ENCODE measurements at places on chromosomes 6 and 20. TPM values are rescaled to one million over a fixed set of nuclear protein-coding genes. Genes with fewer than 3 reads are reported as not detected.

C6orf132 gene
- total RNA-seq, result 2.0 TPM

PLG gene
- not detected for total RNA-seq

WFDC8 gene
- total RNA-seq, result not detected

PM20D2 gene
- 13.3 TPM for total RNA-seq

GRCh38 chr6:139336488-139336887 lies 38.0 kb downstream of the CITED2 start:
- no peak for DNase-seq

- DNase-seq, result no peak
These were observed 32.5 kb downstream of the FRK start for GRCh38 chr6:116028233-116028632.

DNA sequence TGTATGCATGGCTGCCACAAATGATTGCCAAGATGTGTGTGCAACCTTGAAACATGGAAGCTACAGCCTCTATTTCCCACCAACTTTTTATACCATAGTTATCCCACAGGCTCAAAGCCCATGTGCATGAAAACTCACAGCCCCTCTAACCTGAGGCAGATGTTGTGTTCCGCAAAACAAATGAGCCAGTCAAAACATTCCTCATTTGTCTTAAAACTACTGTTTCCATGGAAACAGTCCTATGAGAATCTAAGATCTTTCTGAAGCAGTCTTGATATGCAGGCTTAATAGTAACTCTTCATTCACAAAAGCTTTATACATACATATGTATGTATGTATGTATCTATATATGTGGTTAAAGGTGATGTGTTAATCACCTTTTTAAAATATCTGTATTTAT lies 31.2 kb upstream of the MANEA start:
- DNase-seq, result no peak

DNA sequence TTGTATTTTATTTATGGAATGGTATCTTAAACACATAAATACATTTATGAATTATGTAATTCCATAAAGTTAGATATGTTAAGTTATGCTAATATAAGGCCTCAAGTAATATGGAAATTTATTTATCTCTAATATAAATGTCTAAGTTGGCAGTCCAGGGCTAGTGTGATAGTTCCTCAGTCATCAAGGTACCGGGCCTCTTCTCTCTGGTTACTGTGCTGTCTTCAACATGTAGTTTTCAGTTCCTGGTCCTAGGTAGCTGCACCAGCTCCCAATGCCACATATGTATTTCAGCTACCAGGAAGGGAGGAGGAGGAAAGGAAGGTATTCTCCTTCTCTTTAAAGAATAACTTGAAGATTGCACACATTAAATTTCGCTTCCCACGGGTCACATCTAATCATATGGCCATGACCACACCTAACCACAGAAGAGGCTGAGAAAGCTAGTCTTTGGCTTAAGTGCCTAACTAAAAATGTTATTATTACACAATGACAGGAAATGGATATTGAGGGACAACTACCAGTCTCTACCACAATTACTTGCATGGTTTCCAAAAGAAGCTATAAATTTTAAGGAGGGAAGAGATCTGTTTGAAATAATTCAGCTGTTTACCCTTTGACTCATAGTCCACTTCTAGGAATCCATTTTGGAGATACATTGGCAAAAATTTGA lies 68.6 kb downstream of the BCKDHB start:
- no peak for DNase-seq

DNA sequence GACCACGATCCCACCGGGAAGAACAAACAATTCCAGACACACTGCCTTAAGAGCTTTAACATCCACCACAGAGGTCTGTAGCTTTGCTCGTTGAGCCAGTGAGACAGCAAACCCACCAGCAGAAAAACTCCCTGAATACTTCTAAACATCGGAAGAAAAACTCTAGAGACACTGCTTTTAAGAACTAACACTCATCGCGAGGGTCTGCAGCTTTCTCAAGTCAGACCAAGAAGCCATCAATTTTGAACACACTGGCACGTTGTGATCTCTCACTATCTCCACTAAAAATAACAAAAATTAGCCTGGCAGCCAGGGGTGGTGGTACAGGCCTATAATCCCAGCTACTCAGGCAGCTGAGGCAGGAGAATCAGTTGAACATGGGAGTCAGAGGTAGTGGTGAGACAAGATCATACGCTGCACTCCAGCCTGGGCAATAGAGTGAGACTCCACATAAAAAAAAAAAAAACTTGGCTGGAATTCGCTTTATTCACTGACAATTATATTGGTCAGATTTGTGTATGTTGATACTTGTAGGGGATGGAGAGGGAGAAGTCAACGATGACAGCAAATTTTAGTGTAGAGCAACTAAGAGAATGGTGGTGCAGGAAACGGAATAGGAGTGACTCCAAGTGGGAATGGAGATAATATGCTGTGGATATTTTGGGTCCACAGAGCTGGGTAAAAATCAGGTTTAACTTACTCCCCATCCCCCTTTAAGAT lies 860 bp upstream of the TMEM14C start:
- no peak for DNase-seq
